ENCODE measurements at places on chromosomes 2 and 18.
A peak's percentile ranks its signal among the peaks of the same experiment; 100 is the strongest.

- no peak for DNase-seq
Observed at GRCh38 chr2:154306266-154306970, 392.1 kb upstream of the KCNJ3 start.

- no peak for DNase-seq
Observed at GRCh38 chr2:18232731-18233438, 327.6 kb downstream of the RDH14 start.

DNA sequence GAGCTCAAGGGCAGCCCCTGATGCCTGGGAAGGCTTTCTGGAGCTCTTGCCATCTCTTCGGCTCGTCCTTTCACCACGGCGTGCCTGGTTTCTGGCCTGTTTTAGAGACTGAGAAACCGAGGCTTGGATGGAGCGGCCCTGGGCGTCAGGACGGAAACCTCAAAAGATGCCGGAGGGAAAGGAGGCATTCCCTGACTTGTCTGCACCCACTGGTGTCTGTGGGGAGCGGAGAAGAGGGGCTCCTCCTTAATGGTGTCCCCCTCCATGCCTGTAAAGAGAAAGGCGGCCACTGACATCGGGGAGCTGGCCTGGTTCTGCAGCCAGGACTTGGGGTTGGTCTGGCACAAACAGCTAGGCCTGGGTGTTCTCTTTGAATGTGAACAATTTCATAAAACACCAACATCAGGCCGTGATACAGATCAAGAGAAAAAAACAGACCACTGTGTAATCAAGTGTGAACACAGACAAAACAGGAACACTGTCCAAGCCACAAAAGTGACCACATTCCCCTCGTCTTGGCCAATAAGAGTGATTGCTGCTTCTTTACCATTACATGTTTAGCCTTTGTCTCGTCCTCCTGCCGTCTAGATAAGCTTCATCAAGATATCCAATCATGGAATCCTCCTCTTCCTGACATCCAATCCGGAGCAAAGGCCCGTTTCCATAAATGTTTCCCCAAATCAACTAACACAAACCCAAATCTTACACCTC is 633 bp upstream of the ILKAP start:
- peak; percentile 74 for DNase-seq

GRCh38 chr2:238082151-238082550 is 18.0 kb upstream of the ESPNL start:
- DNase-seq, result no peak

GRCh38 chr2:182259629-182260150 is 167.1 kb downstream of the PDE1A start:
- no peak for DNase-seq

Data from KBM-7 (cell line).